ENCODE measurements at places on chromosomes 5 and 9.

DNA sequence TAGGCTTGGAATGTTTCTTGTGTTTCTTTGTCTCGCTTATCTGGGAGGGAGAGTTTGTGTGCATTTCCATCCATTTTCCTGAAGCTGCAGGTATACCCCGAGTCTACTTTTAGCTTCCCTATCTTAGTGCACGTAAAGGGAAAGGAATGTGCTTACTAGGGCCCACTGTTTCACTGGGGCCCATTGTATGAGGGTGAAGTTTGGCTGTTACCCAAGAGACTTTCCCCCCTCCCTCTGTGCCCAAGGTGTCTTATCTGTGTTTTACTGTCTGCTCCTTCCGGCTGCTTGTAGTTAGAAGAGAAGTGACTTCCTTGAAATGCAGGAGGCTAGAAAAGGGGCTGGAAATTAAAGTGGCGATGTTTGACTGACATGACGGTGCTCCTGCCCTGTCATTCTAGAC, 12.1 kb upstream of the BTNL3 start:
- DNase-seq: no peak

- DNase-seq: no peak
These were observed 5.9 kb upstream of the CSF1R start for GRCh38 chr5:150092159-150092787.

- DNase-seq: no peak
These were observed 18.9 kb upstream of the GDA start for GRCh38 chr9:72130321-72130720.

GRCh38 chr9:96067600-96067999, 192.1 kb downstream of the ERCC6L2 start:
- DNase-seq: no peak

Data from brain (organoid and tissue), 16 donors.